ENCODE measurements at places on chromosomes 4 and X.

GRCh38 chr4:147740176-147740575, 8.3 kb downstream of the ARHGAP10 start:
- no peak for DNase-seq

DNA sequence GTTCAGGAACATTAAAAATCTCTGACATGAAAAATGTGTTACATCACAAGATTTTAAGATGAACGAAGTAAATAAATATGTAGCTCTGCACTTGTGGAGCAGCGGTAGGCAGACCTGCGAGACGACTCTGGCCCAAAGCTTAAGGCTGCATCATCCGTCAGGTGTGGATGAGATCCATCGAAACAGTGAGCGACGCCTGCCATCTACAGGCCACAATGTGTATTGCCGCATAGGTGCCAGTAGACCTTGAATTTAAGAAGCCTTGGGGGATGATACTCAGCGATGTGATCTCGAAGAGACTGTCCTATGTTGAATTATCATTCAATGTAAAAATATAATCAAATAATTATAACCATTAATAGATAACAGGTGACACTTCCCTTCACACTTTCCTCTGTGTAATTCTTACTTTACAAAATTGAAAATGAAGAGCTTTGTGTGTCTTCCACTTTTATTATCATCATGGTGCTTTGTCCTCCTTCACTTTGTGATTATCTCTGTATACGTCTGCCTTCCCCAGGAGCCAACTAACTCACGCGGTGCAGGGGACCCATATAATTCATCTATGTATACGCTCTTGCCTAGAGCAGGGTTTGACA, 851.0 kb downstream of the RAB28 start:
- peak; percentile 73 for DNase-seq

DNA sequence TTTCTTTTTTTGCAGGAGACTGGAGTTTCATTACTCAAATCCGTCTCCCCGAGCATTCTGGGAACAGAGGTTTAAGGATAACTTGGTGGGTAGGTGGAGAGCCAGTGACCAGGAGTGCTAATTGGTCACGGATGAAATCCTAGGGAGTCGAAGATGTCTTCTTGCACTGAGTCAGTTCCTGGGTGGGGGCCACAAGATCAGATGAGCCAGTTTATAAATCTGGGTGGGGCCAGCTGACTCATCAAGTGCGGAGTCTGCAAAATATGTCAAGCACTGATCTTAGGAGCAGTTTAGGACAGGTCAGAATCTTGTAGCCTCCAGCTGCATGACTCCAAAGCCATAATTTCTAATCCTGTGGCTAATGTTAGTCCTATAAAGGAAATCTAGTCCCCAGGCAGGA, 741.3 kb downstream of the PCDH7 start:
- no peak for DNase-seq

DNA sequence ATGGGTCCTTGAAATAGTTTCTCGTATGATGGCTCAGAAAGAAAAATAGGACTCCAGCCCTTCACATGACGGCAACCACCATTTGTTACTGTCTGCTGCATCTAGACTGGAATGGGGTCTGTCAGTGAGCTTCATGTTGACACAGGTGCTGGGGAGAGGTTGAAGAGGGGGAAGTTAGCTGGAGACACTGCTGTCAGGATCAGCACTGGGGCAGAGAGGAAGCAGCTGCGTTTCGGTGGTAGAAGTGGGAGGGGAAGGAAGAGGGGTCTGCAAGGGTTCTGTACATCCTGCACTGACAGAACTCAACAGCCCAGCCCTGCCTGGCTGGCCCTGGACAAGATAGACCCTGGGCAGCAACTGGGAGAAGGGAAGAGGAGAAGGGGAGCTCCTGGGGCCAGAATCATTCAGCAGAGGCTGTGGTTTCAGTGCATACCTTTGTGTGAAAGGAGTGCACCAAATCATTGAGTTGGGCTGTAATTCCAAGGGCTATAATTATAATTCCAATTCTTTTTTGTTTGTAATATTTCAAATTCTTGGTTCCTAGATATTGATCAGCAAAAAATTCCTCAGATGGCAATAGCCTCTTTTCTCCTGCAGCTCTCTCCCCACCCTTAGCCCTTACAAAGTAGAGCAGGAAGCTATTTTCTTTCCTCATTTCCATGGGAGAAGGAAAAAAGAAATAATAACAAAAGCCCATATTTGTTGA, 119.4 kb upstream of the C1GALT1C1 start:
- DNase-seq, result no peak

- no peak for DNase-seq
Observed at GRCh38 chrX:118802857-118803256, 20.8 kb upstream of the ZCCHC12 start.

DNA sequence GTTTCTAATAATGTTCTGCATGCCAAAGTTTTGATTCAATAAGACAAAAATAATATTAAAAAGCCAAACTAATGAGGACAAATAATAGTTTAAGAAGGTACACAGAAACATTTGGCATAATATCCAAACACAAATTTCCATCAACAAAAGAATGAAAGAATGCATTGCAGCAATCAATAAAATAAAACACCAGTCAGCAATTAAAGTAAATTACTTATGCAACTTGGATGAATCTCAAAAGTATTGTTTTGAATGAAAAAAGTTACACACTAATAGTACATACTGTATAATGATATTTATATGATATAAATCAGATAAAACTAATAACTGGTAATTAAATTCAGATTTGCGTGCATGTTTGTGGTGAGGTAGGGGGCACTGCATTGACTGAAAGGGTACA, 285.5 kb upstream of the PCDH10 start:
- no peak for DNase-seq

DNA sequence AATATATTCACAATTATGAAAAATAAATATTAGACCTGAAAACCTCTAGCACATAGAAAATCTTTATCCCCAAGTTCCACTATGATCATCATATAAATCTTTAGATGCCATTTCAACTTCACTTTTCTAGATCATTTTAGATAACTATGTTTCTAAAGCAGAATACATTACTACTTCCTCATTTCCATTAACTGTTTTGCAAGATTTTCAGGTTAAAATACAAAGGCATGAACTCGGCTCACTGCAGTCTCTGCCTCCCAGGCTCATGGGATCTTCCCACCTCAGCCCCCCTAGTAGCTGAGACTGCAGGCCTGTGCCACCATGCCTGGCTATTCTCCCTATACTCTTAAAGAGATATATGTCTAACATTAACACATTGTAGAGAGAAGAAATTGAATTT, 1365.9 kb upstream of the AGA start:
- DNase-seq, result no peak

- no peak for DNase-seq
Observed at GRCh38 chr4:92789741-92790140, 486.0 kb downstream of the GRID2 start.

DNA sequence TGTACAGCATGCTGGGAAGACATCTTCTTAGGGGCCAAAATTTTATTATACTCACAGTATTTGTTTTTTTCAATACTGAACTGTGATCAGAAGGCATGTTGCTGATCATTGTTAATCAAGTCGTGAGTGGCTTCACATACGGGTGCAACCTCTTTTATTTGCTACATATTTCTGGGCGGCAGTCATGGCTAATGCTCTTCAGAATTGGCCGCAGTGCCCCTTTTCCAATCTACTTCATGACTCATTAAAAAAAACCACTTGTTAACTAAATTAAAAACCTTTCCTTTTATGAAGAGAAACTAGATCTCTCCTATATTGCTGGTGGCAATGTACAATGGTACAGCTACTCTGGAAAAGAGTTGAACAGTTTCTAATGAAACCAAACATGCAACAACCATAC, 101.5 kb upstream of the C1GALT1C1 start:
- DNase-seq, result no peak

- no peak for DNase-seq
Observed at GRCh38 chr4:87005690-87006425, 71.0 kb downstream of the AFF1 start.

GRCh38 chrX:18031726-18032375, 170.8 kb upstream of the RAI2 start:
- DNase-seq, result no peak

GRCh38 chr4:10783351-10783750, 98.8 kb upstream of the CLNK start:
- no peak for DNase-seq

GRCh38 chrX:12956704-12957534, 18.0 kb upstream of the TMSB4X start:
- no peak for DNase-seq

GRCh38 chrX:115579786-115580294, 18.9 kb downstream of the PLS3 start:
- no peak for DNase-seq

DNA sequence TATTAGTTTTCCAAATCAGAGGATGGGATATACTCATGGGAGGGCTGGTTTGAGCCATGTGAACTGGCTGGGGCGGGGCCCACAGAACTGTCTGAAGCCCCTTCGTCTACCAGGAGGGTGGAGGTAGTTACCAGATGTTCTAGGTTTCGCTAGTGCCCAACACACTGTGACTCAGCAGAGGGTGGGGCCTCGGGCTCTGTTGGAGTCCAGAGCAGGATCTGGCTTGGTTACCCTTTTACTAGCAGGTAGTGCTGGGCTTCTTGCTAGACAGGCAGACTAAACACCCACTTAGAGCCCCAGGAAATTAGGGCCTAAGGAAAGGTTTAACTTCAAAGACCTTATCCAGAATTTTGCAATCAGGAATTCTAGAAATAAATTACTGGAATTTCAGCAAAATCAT, 56.2 kb upstream of the CHRDL1 start:
- no peak for DNase-seq

DNA sequence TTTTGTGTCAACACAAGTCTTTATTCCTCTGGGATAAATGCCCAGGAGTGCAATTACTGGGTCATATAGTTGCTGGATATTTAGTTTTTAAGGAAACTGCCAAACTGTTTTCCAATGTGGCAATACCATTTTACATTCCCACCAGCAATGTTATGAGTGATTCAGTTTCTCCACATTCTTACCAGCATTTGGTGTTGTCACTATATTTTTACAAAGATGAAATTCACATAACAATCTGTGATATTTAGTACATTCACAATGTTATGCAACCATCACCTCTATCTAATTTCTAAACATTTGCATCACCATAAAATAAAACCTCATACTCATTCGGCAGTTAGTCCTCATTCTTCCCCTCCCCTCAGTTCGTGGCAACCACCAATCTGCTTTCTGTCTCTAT, 75.0 kb downstream of the MAMLD1 start:
- no peak for DNase-seq

DNA sequence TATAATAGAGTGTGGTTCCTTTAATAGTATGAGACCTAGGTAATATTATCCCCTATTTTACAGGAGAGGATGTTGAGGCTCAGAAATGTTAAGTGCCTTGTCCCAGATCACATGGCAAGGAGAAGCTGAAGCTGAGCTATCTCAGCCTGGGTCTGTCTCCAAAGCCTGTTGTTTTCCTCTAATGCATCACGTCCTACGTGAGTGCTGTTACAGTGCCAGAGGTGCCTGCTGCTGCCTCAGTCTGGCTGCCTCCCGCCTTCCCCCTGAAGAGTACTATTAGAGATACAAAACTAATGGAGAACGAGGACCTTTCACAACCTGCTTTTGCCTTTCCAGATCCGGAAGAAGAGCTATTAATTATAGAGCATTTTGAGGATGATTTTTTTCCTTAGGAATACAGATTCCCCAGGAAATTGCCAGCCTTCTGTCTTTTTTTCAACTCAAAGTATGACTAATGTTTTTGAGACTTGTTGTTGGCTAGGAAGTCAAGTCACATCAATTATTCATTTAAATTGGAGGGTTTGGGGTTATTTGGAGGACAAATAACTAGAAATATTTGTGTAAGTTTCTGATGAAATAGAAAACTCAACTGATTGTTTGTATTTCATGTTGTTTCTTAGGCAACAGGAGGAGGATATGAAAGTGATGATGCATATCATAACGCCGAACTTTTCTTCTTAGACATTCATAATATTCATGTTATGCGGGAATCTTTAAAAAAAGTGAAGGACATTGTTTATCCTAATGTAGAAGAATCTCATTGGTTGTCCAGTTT, 43.9 kb upstream of the MTMR1 start:
- no peak for DNase-seq

DNA sequence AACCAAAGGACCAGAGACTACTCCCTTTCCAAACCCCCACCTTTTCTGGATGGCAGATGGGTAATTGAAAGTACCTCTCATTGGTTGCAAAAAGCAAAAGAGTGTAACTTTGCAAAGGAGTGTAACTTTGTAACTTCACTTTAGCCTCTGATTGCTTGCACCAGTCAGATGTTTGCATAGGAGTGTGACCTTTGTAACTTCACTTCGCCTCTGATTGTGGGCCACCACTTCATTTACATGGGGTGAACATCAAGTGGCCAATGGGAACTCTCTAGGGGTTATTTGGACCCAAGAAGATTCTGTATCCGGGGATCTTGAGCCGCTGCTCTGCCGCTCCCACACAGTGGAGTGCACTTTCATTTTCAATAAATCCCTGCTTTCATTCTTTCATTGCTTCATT, 9.9 kb upstream of the SLC25A43 start:
- DNase-seq, result no peak

GRCh38 chr4:7999279-7999678, 59.6 kb upstream of the AFAP1 start:
- no peak for DNase-seq

GRCh38 chr4:184641451-184641850, 7.8 kb downstream of the CASP3 start:
- no peak for DNase-seq

DNA sequence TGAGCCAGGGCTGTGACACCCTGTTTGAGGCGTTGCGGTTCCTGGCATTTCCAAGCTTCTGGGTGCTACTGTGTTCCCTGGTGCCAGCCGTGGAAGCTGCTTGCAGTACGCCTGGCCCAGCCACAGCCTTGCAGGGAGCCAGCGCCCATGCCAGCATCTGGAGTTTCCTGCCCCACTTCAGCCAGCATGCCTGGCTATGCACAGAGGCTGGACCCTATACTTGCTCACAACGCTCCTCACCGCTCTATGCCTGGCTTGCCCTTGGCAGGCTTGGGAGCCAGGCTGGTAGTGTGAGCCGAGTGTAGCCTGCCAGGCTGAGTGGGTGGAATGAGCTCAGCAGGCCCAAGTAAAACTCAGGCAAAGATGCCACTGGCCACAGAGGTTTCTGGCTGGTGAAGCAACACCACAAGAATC, 22.4 kb downstream of the PRRG1 start:
- DNase-seq, result no peak

GRCh38 chr4:73964862-73965611, 16.8 kb downstream of the PF4 start:
- DNase-seq, result no peak

DNA sequence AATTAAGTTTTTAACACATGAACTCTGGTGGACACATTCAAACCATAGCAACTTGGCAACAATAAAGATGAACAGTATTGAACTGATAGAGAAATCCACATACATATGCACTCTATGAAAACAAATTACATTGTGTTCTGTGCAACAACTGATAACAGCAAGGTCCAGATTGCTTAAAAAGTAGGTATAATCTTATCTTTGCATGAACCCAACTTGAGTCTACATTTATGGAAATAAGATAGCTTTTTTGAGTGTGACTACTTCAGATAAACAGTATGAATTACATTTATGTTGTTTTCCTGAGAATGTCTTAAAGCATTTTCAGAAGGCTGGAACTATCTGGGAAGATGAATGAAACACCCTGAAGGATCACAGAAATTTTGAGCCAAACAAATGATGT, 212.6 kb upstream of the GK2 start:
- DNase-seq, result no peak

GRCh38 chr4:130127297-130127696, 1031.3 kb downstream of the C4orf33 start:
- no peak for DNase-seq

GRCh38 chrX:34813618-34814017, 129.0 kb upstream of the FAM47B start:
- DNase-seq, result no peak

- no peak for DNase-seq
Observed at GRCh38 chrX:24990535-24990934, 25.2 kb downstream of the ARX start.

Data from left forelimb (tissue), 1 donor.